Mesenteric fat pad (tissue), 1 donor: ENCODE measurements at places on chromosomes 5 and 9. TPM values are rescaled to one million over a fixed set of nuclear protein-coding genes. Genes with fewer than 3 reads are reported as not detected.

The DAB2 gene
- total RNA-seq, result 221 TPM

The OR2K2 gene
- not detected for total RNA-seq

The GMCL2 gene
- not detected for total RNA-seq

The NEUROG1 gene
- total RNA-seq, result not detected

The KCNMB1 gene
- 0.93 TPM for total RNA-seq

The SLCO4C1 gene
- total RNA-seq, result 0.58 TPM

The DMGDH gene
- 5.2 TPM for total RNA-seq

The KIF24 gene
- 0.45 TPM for total RNA-seq

The CEP120 gene
- total RNA-seq, result 13.4 TPM

The SLC36A3 gene
- not detected for total RNA-seq
